ENCODE measurements at places on chromosomes 6 and 20. TPM values are rescaled to one million over a fixed set of nuclear protein-coding genes. Genes with fewer than 3 reads are reported as not detected.

The SPINT3 gene
- not detected for total RNA-seq

The UBE2C gene
- 0.73 TPM for total RNA-seq

The IL17A gene
- total RNA-seq: not detected

The USP49 gene
- total RNA-seq: 1.6 TPM

The SAMD3 gene
- total RNA-seq: 1.9 TPM

The PI16 gene
- 47.0 TPM for total RNA-seq

The MRPL14 gene
- total RNA-seq: 41.2 TPM

The LY6G6C gene
- total RNA-seq: not detected

The COL20A1 gene
- total RNA-seq: not detected

The TBXT gene
- not detected for total RNA-seq

The ARMC12 gene
- 0.29 TPM for total RNA-seq

The CLIC5 gene
- 109 TPM for total RNA-seq

The GTSF1L gene
- not detected for total RNA-seq

All from left cardiac atrium (tissue), 4 donors.